Myocyte (in vitro differentiated cells): ENCODE measurements at places on chromosomes 7 and 10. TPM values are rescaled to one million over a fixed set of nuclear protein-coding genes. Genes with fewer than 3 reads are reported as not detected.

GRCh38 chr10:11830836-11831519 is 7.8 kb downstream of the PROSER2 start:
- no peak for DNase-seq

DNA sequence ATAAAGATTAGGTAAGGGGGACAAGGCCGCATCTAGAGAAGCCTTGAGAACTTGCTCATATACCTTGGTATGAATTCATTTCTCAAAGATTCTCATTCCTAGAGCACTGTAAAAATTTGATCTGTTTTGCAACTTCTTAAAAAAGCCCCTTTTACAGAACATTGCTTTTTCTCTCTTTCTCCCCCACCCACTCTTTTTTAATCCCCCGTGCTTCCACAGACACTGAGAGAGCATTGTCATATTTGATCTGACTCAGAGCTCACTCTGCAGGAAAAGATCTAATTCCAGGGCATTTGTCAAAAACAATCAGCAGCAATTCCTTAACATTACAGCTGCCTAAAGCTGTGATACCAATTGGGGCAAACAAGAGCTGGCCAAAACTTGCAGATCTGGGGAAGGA is 92.0 kb downstream of the ARHGAP22 start:
- DNase-seq, result no peak

- no peak for DNase-seq
Measured at GRCh38 chr7:151706277-151707104, 170.4 kb downstream of the PRKAG2 start.

DNA sequence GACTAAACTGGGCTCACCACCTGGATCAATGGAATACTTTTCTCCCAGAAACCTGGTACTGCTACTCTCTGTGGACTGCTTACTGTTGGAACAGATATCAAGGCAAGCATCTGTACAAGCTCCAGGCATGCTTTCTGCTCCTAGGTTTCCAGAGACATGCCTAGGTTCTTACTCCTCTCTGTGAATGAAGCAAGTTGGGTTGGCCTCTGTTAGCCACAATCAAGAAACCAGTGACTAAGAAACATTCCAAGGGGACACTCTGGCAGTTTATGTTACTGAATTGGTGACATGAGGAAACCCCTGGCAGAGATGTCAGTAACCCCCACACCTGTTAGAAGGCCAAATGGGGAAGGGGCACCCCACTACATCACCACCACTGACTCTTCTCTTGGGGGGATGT is 121.9 kb downstream of the GFRA1 start:
- no peak for DNase-seq

GRCh38 chr10:86659721-86660453 is 5.5 kb downstream of the OPN4 start:
- peak; percentile 28 for DNase-seq

DNA sequence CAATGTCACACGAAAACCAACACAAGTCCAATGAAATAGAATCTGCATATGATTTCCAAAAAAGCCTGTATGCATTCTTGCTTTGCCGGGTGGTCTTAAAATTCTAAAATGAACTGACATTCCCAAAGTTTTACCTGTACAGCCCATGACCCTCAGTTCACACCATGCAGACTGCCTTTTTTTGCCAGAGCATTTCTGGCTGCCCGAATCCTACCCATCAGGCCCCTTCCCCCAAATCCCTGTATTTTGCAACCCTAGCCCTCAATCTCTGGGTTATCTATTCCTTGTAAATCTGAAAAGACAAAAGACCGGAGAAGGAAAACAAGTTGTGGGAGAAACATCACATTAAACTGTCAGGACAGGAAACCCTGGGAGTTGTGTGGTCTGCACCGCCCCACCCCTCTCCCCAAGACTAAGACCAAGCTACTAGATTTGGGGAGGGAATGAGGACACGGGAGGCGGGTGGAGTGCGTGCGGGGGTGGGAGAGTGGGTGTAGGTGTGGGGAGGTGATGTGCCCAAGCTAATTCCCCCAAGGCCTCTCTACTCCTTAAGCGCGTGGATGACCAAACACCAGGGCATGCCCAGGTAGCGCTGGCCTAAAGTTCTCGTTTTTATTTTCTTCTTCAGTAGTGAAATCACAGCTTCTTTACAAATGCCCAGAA is 1.4 kb downstream of the JCAD start:
- DNase-seq, result no peak

DNA sequence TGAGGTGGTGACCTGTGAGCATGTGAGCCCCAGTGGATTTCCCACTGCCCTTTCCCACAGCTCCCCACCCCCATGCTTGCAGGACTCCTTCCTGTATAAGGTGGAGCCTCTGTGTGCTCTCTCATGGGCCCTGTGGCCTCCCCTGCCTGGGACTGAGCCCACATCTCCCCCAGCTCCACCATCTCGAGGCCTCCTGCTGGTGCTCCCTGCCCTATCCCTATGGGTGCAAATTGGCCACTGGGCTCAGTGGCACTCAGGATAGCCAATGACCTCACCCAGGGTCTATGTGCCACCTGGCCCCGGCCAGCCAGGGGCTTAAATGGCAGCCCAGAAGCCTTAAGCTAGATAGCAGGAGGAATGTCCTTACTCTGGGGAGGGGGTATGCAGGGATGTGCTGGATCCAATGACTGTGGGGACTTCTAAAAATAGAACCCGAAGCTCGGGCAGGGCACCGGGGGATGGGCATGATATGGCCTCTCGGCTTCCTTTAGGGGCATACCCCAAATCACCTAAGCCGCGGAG is 2.0 kb downstream of the LDB3 start:
- peak; percentile 92 for DNase-seq

OR2AE1 gene
- not detected in 2 replicates for total RNA-seq

ARHGEF5 gene
- 0.70 and 0.78 TPM in 2 replicates for total RNA-seq

VSTM4 gene
- 21.5 and 25.2 TPM in 2 replicates for total RNA-seq

COBL gene
- total RNA-seq, result 52.6 and 59.9 TPM in 2 replicates

ZNF273 gene
- total RNA-seq, result 3.9 and 5.1 TPM in 2 replicates

COL13A1 gene
- total RNA-seq, result 17.3 and 31.0 TPM in 2 replicates

IL6 gene
- 0.56 TPM in 1 of 2 replicates, not detected in the other for total RNA-seq

GPR141 gene
- total RNA-seq, result not detected in 2 replicates

OR2A1 gene
- total RNA-seq, result not detected in 2 replicates

SLC26A5 gene
- not detected in 2 replicates for total RNA-seq

COX19 gene
- 11.5 and 14.8 TPM in 2 replicates for total RNA-seq

MMP21 gene
- total RNA-seq, result not detected in 2 replicates

NPY gene
- total RNA-seq, result not detected in 2 replicates
